ENCODE measurements at places on chromosomes 5 and 9. TPM values are rescaled to one million over a fixed set of nuclear protein-coding genes. Genes with fewer than 3 reads are reported as not detected.

- no peak for DNase-seq
Measured at GRCh38 chr5:172678902-172679301, 37.8 kb downstream of the NEURL1B start.

The PLAC8L1 gene
- 0.74 TPM for total RNA-seq

The MAT2B gene
- total RNA-seq = 98.9 TPM

GRCh38 chr5:56755036-56755555, 60.3 kb upstream of the MAP3K1 start:
- no peak for DNase-seq

DNA sequence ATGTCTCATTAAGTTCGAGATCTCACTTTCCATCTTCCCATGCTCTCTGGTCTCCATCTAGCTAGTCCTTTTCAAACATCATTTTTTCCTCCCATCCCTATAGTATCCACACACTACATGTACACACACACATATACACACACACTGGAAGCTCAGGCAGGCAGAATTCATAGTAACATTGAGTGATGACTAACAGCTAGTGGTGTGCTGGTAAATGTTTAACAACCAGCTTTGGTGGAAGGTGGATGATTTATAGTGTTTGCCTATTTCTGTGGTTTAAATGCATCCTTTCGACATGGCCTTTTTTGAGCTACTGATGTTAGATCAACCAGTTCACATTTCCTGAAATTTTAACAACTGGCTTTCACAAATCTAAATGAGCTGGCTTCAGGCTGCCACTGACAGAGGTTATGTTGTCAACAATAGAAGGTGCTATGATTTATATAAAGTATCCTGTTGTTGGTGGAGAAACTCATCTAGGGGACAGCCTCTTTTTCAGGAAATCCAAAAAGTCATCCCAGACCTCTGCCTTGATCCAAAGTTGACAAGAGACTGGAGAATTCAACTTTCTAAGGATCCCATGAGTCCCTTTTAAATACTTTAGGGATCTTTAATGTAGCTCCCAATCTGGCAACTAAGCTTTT, 117.8 kb downstream of the CCDC192 start:
- no peak for DNase-seq

DNA sequence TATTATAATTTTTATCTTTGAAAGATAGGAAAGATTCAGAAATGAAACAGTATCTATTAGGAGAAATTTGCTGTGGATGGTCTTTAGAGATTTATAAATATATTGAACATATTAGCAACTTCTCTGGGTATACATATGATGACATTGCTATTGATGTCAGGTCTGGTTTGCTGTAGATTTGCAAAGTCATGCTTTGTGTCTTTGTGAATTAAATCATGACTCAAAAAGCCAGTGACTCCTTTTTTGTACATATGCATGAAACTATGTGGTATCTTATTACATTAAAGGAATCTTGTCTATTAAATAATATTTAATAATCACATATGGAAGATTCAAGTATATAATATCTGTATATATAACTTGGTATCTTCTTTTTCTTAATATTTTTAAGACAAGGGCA, 141.9 kb downstream of the ST8SIA4 start:
- no peak for DNase-seq

The SLC45A2 gene
- not detected for total RNA-seq

- no peak for DNase-seq
Measured at GRCh38 chr5:180642779-180643178, 6.6 kb downstream of the FLT4 start.

- no peak for DNase-seq
Measured at GRCh38 chr5:45037927-45038326, 229.2 kb downstream of the MRPS30 start.

DNA sequence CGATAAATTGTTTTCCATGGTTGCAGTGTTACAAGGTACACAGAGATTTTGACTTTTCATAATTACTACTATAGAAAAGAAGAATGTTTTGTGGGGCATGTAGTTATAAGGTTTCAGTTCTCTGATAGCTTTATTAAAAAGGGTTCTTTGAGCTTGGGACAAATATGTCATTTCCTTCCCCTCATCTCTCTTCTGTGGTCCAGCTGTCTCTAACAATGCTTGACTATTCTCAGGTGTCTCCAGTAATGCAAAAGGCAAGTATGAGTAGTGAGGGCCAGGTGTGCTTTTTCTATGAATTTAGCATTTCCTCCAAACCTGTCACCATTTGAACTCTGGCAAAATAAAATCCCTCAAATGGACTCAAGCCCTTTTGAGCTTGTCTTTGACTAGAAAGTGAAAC, 84.3 kb downstream of the SLF1 start:
- DNase-seq = no peak
